ENCODE measurements at places on chromosomes 1 and 21. TPM values are rescaled to one million over a fixed set of nuclear protein-coding genes. Genes with fewer than 3 reads are reported as not detected.

Gene PRMT2
- total RNA-seq = 112 TPM

GRCh38 chr1:45846931-45847330 is 43.5 kb downstream of the MAST2 start:
- no peak for DNase-seq

- peak; percentile 87 for DNase-seq
These were observed 104.8 kb upstream of the ATP1A1 start for GRCh38 chr1:116268211-116268610.

- no peak for DNase-seq
These were observed 499.8 kb downstream of the KIF26B start for GRCh38 chr1:245654460-245655050.

- no peak for DNase-seq
These were observed 5.2 kb upstream of the CSF1 start for GRCh38 chr1:109905491-109905890.

DNA sequence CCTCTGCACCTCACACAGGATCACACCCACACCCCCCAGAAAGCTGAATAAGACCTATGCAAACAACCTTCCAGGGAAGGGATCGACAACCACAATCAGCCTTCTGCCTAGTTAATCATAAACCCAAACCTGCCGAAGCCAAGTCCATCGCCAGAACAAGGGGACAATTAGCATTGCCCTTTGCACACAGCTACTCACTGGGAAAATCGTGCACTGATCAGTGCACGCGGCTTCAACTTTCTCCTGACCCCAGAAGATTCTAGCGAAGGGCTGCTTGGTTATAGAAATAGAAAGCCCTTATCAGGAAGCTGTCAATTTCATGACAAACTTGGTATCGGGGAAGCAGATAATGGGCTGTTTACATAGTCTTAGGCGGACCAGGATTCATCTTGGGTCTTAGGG is 29.5 kb downstream of the RUNX1 start:
- DNase-seq = no peak

DNA sequence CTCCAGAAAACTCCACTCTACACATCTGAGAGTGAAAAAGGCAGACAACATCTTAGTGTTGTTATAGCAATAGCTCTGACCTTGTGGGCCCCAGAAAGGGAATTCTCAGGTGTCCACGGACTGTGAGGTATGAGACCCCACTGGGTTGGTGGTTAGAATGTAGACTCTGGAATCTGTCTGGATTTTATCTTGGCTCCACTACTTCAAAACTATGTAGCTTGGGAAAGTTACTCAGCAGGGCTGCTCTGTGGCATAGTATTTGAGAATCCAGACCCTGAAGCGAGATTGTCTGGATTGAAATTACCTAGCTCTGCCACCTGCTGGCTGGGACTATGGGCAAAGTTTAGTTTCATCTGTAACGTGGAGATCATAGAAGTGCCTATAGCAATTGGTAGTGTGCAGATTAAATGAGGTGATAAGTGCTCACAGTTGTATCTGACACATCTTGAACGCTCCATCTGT is 25.8 kb downstream of the PRDM2 start:
- no peak for DNase-seq

DNA sequence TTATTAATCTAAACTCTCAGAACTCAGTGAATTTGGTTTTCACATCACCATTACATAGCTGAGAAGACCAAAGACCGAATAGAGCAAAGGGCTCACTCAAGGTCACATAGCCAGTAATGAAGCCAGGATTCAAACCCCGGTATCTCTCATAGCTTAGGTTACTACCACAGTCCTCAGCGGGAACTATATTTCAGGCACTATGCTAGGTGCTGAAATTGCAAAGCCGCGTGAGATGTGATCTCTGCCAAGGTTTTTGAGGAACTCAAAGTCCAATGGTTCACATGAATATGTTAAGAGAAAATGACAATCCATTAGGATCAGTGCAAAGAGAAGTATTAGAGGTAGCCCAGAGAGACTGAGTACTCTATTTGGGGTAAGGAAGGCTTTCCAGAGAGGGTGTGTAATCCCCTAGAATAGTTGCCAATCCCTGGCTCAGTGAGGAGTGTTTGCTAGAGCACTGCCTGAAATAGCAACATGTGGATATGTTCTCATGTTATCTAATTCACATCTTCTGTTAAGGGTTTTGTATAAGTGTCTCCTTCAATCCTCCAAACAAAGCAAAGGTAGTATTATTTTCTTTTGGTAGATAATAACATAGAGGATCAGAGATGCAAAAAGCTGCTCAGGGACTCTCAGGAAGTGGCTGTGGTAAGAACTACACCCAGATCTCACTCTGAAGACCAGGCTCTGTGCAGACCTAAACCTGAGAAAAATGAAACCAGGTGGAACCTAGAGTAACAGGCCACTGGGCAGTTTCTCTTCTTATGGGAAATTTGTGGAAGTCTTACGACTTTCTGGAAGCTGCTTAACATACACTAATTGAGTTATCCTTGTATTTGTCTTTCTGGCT is 93.1 kb upstream of the C8B start:
- DNase-seq = no peak

DNA sequence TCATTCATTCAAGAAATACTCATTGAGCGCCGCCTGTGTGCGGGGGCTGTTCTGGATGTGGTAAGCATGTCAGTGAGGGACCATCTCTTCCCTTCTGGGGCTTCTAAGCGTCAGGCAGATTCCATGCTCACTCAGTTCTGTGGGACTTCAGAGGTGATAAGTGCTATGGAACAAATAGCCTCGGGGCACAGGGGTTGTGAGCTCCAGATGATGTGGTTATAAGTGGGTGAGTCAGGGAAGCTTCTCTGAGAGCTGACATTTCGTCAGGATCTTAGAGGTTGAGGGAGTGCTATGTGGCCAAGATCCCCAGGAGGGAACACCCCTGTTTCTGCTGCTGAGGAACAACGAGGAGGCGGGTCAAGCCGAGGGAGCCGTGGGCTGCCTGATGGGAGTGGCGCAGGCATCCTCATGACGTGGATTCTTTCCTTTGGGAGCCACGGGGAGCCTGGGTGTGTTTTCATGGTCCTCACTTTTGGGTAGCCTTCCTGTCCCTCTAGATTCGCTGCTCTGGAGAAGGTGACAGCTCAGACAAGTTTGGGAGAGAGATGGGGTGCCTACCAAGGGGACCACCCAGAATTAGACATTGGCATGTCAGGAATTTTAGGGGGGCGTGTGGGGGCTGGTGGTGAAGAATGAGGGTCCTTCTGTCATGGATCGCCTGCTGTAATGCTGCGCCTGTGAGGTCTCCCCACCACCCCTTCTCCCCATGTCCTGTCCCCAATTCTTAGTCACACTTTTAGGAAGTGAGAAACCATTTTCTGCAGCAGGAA is 38.5 kb downstream of the HUNK start:
- no peak for DNase-seq
